ENCODE measurements at places on chromosomes 7 and 10.
A peak's percentile ranks its signal among the peaks of the same experiment; 100 is the strongest.

DNA sequence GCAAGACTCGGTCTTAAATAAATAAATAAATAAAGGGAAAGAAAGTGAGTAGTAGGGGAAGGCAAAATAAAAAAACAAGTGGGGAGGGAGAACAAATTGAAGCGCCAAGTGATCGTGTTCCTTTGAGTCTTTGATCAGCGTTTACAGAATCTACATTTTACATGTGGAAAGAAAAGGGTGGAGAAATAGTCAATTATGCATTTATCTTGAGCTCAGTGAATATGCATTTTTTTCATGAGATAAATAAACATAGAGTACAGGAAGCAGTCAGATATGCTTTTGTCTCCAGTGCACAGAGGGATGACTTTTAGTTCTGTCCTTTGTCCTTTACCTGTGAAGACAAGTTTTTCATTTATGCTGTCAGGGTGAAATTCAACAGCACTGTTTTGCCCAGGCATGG lies 6.1 kb upstream of the GUSB start:
- DNase-seq, result no peak
- no peak overlapping the region for H3K4me3 ChIP-seq
- H3K36me3 ChIP-seq, result no peaks in the 10 kb centered on the region
- no peaks in the 10 kb centered on the region for H3K4me1 ChIP-seq
- H3K27me3 ChIP-seq, result no peaks in the 10 kb centered on the region
- no peak overlapping the region for H3K27ac ChIP-seq

DNA sequence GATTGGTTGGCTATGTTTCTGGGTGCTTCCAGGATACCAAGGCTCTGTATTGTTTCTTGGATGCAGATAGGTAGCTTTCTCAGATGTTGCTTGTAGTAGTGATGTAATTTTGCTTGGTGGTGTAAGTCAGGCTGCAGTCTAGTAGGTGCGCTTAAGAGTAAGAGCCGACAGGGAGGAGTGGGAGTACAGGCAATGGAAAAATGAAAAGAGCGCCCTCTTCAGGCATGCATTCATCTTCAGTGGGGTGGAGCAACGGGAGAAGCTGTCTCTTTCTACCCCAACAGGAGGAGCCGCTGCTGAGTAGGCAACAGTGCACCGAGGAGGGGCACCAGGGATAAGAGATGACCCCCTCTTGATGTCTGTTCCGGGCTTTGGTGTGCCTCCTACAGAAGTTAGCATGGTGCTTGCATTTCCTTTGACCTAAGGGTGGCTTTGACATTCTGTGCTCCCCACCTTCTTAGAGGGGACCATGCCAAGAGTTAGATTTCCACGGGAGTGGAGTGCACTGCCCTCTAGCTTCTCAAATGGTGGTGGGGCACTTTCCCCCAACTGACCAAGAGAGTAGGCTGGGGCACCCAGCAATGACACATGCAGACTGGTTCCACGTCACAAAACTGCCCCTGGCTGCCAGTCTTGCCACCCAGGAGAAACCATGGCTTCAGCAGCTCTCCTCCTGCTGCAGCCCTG lies 56.1 kb downstream of the ZNF783 start:
- H3K4me1 ChIP-seq, result peaks cover 15% of the 10 kb centered on the region
- DNase-seq, result no peak
- no peak overlapping the region for H3K4me3 ChIP-seq
- no peak overlapping the region for H3K27ac ChIP-seq

- H3K27ac ChIP-seq, result no peak overlapping the region
- H3K27me3 ChIP-seq, result peaks cover 5% of the 10 kb centered on the region
- H3K4me3 ChIP-seq, result no peak overlapping the region
Observed at GRCh38 chr7:144118341-144118740, 4.6 kb upstream of the OR2A14 start.

DNA sequence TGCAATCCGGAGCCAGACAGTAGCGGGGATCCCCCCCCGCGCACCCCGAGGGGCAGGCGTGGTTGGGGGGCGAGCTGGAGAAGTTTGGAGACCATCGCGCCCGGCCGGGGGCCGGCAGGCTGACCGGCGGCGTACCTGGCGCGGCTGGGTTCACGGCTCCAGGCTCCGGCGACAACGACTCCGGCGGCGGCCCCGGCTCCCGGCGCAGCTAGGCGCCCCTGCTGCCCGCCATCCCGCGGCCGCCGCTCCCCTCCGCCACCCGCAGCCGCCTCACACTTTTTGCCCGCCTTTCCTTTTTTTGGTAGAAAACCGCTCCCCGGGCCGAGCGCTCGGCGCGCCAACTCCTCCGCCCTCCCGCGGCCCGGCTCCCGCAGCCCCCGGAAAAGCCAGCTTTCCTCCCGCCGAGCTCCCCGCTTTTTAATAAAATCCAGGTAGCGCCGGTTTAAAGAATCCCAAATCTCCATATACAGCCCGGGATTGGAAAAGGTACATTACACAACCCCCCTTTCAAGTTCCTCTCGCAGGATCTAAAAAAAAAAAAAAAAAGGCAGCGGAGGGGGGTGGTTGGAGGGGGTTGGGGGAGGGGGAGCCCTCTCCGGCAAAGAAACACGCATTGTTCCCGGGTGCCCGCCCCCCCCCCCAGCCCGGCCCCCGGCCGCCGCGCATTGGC lies at the start of gene TNRC18:
TSS of gene TNRC18 (minus strand) at position 529 of the 670 bp plus-strand sequence. CDS start 2,588 bp downstream, outside the sequence.
- peak within 1 kb of the TSS; percentile 34 for H3K27ac ChIP-seq
- H3K4me1 ChIP-seq, result peaks cover 15% of the 10 kb centered on the region
- H3K4me3 ChIP-seq, result peak within 1 kb of the TSS; percentile 81
- no peaks in the 10 kb centered on the region for H3K36me3 ChIP-seq
- peak; percentile 56 for DNase-seq

- no peak for DNase-seq
- no peaks in the 10 kb centered on the region for H3K36me3 ChIP-seq
- peaks cover 9% of the 10 kb centered on the region for H3K27me3 ChIP-seq
- peaks cover 3% of the 10 kb centered on the region for H3K4me1 ChIP-seq
- no peak overlapping the region for H3K4me3 ChIP-seq
- no peak overlapping the region for H3K27ac ChIP-seq
Observed at GRCh38 chr10:44306147-44306710, 78.7 kb downstream of the CXCL12 start.

DNA sequence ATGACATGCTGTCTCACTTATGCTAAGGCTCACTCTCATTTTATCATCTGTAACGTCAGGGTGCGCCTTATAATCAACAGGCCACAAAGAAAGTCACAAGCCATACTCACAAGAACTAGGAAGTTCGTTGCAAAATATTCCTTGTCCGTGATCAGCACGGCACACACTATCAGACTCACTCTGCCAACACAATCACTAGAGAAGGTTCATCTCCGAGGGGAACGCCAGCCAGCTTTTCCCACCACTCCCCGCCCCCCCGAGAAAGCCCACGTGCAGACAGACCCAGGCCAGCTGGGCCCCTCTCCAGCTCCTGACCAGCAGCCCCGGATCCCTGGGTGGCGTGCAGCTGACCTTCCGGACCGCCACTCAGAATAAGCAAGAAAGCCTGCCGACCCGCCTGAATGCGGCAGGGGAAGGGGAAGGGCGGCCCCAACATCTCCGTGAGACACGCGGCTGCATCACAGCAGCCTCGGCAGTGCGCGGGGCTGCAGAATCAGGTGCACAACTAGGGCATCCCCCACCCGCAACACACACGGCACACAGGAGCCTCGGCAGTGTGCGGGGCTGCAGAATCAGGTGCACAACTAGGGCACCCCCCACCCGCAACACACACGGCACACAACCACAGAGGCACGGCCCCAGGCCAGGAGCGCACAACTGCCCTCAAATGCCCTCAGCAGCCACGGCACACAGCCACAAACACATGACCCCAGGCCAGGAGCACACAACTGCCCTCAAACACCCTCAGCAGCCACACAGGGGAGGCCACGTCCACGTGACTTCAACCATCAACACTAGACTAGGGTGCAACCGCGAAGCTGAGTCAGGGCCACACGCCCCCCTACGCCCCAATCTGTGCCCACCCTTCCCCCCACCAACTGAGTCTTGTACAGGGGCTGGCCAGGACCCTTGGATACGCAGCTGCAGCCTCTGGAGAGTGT lies 2.5 kb upstream of the GPR146 start:
- no peak for DNase-seq
- no peak overlapping the region for H3K27ac ChIP-seq
- H3K27me3 ChIP-seq, result peaks cover 4% of the 10 kb centered on the region
- no peaks in the 10 kb centered on the region for H3K36me3 ChIP-seq

DNA sequence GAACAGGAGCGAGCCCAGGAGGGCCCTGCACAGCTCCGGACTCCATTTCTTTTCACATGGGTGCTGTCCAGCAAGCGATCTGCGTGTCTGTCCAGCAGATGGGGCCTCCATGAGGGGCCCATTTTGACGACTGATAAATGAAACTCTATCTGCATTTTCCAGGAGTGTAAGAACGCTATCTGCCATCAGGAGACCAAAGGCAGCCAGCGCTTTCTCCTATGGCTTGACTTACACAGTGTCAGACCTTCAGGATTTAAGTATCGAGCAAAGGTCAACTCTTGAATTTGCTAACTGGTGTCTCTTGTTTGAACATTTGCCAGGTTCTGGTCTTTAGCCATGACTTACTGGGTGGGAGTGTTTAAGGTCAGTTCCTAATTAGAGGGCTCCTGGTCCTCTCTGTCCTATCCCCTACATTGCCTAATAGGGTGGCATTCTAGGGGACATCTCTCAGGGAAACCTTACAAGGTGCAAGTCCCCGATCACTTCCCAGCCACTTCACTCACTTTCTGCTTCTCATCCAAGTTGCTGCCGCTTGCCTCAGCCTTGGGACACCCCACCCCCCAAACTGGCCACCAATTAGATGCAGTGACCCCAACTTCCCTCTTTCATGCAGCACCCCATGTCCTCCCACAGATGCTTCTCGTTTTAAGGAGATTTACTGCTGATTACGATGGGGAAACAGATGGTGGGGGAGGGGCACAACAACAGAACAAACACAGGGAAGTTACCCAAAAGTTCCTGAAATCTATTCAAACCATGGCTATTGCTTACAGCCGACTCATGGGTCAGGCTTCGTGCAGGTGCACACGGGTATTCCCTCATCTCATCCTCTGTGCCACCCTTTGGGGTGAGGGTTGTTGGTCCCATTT lies 20.0 kb downstream of the VSIR start:
- H3K27ac ChIP-seq, result peak overlapping the region; percentile 91
- peaks cover 91% of the 10 kb centered on the region for H3K4me1 ChIP-seq
- H3K27me3 ChIP-seq, result no peaks in the 10 kb centered on the region
- no peak for DNase-seq
- H3K36me3 ChIP-seq, result peaks cover 38% of the 10 kb centered on the region

DNA sequence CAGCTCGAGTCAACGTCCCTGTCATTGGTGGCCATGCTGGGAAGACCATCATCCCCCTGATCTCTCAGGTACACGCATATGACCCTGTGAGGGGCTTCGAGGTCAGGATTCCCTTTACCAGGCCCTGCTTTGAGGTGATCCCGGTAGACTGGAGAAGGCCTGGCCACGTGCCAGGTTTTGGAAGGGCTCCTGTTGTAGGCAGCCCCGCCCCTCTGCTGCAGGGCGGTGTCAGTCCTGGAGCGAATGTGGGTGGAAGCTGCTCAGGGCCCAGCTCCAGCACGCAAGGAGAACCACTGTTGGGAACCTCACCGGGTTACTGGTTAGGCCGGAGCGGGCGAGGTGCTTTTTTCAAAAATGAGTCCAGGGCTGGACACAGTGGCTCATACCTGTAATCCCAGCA lies 15.6 kb downstream of the MDH2 start:
- H3K36me3 ChIP-seq, result peaks cover 7% of the 10 kb centered on the region
- DNase-seq, result no peak
- H3K4me1 ChIP-seq, result peaks cover 2% of the 10 kb centered on the region

GRCh38 chr10:46560952-46561351 lies 4.5 kb upstream of the GPRIN2 start:
- H3K27me3 ChIP-seq, result no peaks in the 10 kb centered on the region
- no peak for DNase-seq
- H3K27ac ChIP-seq, result no peak overlapping the region
- H3K4me3 ChIP-seq, result no peak overlapping the region
- no peaks in the 10 kb centered on the region for H3K36me3 ChIP-seq
- peaks cover 5% of the 10 kb centered on the region for H3K4me1 ChIP-seq

- no peak overlapping the region for H3K4me3 ChIP-seq
- no peaks in the 10 kb centered on the region for H3K4me1 ChIP-seq
- no peak for DNase-seq
- no peak overlapping the region for H3K27ac ChIP-seq
Observed at GRCh38 chr10:10326116-10326515, 691.6 kb upstream of the CELF2 start.

DNA sequence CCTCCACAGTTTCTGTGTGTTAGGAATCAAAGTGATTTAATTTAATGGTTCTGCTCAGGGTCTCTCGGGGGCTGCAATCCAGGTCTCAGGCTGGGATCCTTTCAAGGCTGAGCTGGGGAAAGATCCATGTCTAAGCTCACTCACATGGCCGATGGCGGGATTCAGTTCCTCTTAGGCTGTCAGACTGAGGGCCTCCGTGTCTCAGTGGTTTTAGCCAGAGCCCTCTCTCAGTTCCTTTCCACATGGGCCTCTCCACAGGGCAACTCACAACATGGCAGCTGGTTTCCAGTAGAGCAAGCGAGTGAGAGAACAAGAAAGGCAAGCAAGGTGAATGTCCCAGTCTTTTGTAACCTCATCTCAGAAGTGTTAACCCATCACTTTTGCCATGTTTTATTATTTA lies 26.9 kb downstream of the CAV1 start:
- no peaks in the 10 kb centered on the region for H3K4me1 ChIP-seq
- no peak overlapping the region for H3K4me3 ChIP-seq
- DNase-seq, result no peak
- H3K27me3 ChIP-seq, result peaks cover 24% of the 10 kb centered on the region
- no peak overlapping the region for H3K27ac ChIP-seq

GRCh38 chr10:129191797-129192196 lies 275.2 kb upstream of the MGMT start:
- H3K27me3 ChIP-seq, result peaks cover 30% of the 10 kb centered on the region
- no peak overlapping the region for H3K4me3 ChIP-seq
- no peak overlapping the region for H3K27ac ChIP-seq
- peaks cover 13% of the 10 kb centered on the region for H3K4me1 ChIP-seq
- peaks cover 5% of the 10 kb centered on the region for H3K36me3 ChIP-seq

DNA sequence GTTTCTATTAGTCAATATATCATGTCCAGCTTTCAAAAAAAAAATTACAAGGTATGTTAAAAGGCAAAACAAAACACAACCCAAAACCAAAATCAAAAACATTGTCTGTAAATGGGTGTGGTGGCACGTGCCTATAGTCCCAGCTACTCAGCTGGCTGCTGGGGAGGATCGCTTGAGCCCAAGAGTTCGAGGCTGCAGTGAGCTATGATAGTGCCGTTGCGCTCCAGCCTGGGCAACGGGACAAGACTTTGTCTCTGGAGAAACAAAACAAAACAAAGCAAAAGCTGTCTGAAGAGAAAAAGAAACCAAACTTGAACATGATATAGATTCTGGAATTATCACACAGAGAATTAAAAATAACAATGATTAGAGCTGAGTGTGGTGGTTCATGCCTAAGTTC lies 10.3 kb upstream of the CPA5 start:
- H3K4me3 ChIP-seq, result no peak overlapping the region
- H3K27me3 ChIP-seq, result no peaks in the 10 kb centered on the region
- peaks cover 3% of the 10 kb centered on the region for H3K4me1 ChIP-seq

Measured in activated naive CD8-positive, alpha-beta T cell treated with anti-CD3 and anti-CD28 coated beads, Interleukin-2, amount 10 ng/mL, durations not matched to agents 7 days and 5 days (primary cell).